ENCODE measurements at places on chromosomes 2 and 18. TPM values are rescaled to one million over a fixed set of nuclear protein-coding genes. Genes with fewer than 3 reads are reported as not detected.

PARD6G gene
- 28.3 TPM for total RNA-seq

CHRNG gene
- total RNA-seq, result not detected

REG1B gene
- total RNA-seq, result not detected

ZNF236 gene
- 20.4 TPM for total RNA-seq

LYG2 gene
- total RNA-seq, result not detected

RPRM gene
- total RNA-seq, result 4.5 TPM

CIDEA gene
- total RNA-seq, result not detected
